ENCODE measurements at places on chromosomes 4 and X.

- DNase-seq = no peak
These were observed 83.3 kb upstream of the VCX2 start for GRCh38 chrX:8254401-8254800.

- DNase-seq = no peak
These were observed 133.1 kb upstream of the GNPDA2 start for GRCh38 chr4:44859477-44859876.

GRCh38 chr4:6002492-6002833 is 15.8 kb downstream of the C4orf50 start:
- no peak for DNase-seq

DNA sequence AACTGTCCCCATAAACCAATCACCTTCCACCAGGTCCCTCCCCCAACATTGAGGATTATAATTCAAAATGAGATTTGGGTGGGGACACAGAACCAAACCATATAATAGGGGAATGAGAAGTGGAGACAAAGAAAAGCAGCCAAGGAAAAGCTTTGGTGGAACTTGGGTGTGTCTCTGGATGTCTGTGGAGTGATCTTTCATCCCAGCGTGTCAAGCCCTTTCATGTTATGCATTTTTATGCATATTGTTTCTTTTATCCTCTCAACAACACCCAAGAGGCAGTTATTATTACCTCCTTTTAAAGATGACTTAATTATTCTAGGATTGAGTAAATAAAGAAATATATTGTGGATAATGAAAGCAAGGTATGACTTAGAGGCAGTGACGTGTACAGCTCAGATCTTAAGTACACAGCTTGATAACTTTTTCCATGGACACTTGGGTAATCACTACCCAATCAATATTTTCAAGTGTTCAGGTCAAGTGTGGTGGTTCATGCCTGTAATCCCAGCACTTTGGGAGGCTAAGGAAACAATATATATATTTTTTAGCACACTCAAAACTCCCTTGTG is 42.6 kb upstream of the HOPX start:
- DNase-seq = no peak

GRCh38 chr4:8643986-8644385 is 51.4 kb downstream of the CPZ start:
- DNase-seq = no peak

DNA sequence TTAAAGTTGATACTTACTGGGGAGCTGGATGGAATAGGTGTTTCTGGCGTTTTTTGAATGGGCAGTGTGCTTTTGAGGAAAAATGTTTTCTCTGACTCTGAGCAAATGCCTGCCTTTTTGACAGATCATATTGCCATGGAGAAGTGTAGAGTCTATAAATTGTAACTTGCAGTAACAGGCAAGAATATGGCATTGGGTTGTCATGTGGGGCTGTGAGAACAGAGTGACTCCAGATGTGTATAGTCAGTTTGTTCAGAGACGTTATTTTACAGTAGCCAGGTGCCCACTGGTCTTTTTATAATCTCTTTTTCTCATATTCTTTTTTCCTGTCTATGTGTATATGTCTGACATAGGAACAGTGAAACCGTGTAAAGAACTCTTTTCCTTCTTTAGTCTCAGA is 40.8 kb downstream of the RAPGEF2 start:
- DNase-seq = no peak

GRCh38 chr4:41622787-41623186 is 84.8 kb downstream of the LIMCH1 start:
- no peak for DNase-seq

- no peak for DNase-seq
These were observed 8.4 kb upstream of the AMOT start for GRCh38 chrX:112849016-112849415.

- no peak for DNase-seq
These were observed 2.5 kb upstream of the DDX60 start for GRCh38 chr4:168321006-168321405.

GRCh38 chrX:28586286-28586685 is 960 bp upstream of the IL1RAPL1 start:
- no peak for DNase-seq

DNA sequence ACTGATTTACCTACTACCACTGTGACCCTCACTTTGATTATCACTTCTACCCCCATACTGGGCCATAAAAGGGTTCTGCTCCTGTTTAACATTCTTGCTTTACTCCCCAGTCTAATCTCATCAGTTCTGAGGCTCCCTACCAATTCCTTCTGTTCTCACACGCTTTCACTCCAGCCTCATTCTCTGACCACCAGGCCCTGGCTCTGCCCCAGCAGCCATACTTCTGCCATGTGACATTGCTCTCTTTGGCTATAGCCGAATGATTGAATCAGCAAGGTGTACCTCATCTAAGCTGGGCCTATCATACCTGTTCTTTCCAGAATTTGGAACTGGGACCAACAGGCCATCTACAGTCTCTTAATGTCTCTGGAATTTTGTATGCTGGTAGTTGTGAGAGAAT is 14.4 kb upstream of the ELF2 start:
- no peak for DNase-seq

- no peak for DNase-seq
These were observed 41.0 kb downstream of the UGT2B28 start for GRCh38 chr4:69321153-69321729.

- no peak for DNase-seq
These were observed 19.1 kb upstream of the KIAA0232 start for GRCh38 chr4:6763330-6763851.

DNA sequence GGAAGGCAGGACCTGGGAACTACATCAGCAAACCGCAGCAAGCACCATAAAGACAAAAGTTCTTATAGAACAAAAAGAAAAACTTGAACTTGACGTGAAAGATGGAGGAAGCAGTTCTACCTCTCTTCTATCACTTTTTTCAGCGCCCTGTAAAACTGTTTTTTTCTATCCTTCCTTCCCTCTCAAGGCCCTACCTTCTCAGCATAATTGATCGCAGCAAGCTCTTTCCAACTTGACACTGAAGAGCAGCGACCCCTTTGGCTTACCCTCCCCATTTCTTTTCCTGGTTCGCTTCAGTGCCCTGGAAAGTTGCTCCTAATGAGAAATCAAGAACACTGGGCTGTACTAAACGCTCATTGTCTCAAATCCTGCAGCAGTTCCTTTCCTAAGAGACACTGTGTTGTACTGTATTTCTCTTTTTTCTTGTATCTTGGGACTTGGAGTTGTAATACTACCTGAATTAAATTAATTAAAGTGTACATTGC is 150.6 kb upstream of the SLC4A4 start:
- DNase-seq = no peak

- no peak for DNase-seq
These were observed 89.8 kb upstream of the ETNPPL start for GRCh38 chr4:108852691-108853090.

DNA sequence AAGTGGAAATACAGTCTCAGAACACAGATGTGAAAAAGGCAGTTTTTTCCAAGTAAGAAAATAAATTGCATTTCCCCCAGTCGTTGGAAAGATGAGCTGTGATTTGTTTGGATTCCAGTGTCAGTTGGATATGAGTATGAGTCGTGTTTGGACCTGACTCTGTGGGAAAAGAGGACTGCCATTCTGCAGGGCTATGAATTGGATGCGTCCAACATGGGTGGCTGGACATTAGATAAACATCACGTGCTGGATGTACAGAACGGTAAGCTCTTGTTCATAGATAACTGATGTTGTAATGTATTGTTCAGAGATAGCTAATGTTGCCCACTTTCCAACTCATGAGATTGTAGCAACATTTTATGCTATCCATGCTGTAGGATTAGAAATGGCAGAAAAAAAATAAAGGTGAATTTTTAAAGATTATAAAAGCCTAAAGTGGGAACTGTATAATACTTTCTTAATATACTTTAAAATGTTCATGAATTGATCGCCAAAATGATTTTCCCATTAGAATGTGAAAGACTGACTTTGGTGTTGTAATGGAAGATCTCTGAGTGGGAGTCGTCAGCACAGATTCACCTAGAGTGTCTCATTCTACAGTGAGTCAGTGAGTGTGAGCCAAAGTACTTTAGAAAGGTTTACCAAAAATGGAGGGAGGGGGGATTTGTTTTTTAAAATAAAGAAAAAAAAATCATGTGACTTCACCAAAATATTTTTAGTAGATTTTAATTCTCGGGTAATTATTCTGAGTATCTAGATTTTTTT is 178.7 kb downstream of the DCTD start:
- DNase-seq = no peak

DNA sequence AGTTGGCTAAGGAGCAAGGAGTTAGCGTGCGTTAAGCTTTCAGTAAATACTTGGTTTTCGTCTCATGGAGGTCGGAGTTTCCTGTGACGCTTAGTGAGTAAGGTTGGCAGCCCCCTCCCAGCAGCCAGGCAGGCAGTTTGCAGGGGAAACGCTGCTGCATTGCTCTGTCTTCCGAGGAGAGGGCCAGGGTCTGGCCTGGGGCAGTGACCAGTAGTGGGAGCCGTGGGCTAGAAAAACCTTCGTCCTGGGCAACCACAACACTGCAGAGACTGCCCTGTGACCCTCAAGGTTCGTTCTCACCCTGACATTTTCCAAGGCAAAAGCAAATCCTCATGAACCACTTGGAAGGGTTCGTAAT is 432 bp downstream of the TMEM175 start:
- no peak for DNase-seq

DNA sequence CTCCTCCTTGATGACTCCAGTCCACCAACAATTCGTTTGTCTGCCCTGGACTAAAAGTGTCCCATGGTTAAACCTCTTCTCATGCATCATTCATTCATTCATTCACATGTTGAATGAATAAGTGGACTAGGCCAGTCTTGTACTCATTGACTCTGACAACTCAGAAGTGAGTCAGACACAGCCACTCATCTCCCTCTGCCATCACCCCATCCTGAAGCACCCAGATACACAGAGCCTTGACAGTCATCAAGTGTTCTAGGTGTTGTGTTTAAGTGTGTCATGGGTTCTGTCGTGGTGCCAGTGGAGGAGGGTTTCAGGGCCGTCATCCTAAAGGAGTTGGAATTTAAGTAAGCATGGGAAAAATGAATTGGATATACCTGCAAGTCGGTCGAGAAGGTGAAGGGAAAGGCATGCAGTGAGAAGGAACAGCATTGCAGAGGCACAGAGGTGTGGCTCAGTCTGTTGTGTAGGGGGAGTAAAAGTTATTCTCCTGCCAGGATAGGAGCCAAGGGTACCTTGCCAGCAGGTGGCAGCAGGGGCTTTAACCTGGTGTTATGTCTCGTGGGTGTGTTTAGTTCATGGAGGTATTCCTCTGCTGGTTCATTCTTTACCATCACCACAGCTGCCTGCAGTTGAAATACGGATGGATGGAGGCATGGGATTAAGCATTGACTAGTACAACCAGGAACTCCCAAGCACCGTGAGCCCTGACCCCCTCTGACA is 18.3 kb downstream of the MAGED2 start:
- no peak for DNase-seq

- DNase-seq = no peak
These were observed 54.5 kb downstream of the FHDC1 start for GRCh38 chr4:152990471-152991131.

GRCh38 chr4:139514382-139515059 is 41.5 kb downstream of the SETD7 start:
- no peak for DNase-seq

GRCh38 chrX:140712413-140713173 is 3.0 kb downstream of the LINC00632 start:
- peak; percentile 1 for DNase-seq

GRCh38 chrX:26822448-26822847 is 606.5 kb downstream of the MAGEB5 start:
- no peak for DNase-seq

- DNase-seq = no peak
These were observed 13.8 kb upstream of the SMS start for GRCh38 chrX:21926527-21927278.

- DNase-seq = no peak
These were observed 67.6 kb upstream of the FREM3 start for GRCh38 chr4:143768007-143768591.

GRCh38 chr4:156238171-156238570 is 284.5 kb upstream of the CTSO start:
- no peak for DNase-seq

DNA sequence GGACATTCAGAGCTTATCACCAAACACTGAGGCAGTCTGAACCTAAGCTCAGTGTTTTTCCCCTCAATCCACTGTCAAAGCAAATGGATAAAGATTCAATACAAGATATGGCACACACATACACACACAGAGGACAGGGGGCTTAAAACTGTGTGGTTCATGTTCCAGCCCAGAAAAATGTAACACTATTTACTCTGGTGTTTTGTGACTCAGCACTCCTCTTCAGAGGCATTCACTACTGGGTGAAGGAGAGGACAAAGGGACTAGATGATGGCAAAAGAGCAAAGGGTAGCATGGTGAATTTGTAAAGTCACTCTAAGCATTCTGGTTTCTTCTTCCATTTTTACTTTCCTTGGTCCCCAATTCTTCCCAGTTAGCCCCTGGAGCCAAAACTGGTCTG is 120.3 kb downstream of the ARHGEF9 start:
- no peak for DNase-seq
